Panc1 (cell line): ENCODE measurements at places on chromosomes 7 and 10.

DNA sequence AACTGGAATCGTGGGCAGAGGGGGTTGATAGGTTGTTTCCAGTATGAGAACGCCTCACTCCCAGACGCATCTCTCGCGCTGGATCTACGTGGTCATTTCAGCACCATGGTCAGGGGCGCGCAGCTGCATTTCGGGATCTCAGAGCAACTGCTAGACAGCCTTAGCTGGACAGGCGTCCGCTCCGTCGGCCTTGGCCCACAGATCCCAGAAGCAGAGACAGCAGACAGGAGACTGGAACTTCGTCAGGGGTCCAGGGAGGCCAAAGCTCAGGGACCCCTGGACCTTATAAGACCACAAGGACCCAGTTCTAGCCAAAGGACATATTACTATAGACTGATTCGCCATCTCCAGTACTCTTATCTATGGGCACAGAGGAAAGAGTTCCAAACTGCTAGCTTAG, 5.3 kb downstream of the NEUROG3 start:
- DNase-seq, result no peak

DNA sequence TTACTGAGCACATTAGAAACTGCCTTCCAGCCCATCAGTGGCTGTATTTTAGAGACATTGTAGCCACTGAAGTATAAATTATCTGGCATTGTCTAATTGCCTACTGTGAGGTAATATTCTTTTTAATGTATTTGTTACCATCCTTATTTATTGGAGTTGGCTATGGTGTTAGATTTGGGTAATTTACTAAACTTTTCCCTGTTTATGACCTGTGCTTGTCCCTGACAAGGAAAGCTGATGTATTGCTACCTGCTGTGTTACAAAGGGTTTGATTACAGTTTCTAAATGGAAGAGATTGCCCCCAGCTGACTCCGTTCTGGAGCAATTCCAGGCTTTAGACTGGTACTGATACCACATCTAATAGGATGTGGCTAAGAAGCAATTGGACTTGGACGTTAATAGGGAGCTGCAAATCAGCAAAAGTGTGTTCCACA, 12.3 kb upstream of the ASCC1 start:
- no peak for DNase-seq

GRCh38 chr10:3805201-3805790, 20.3 kb upstream of the KLF6 start:
- peak; percentile 91 for DNase-seq

GRCh38 chr7:79968894-79969293, 165.7 kb upstream of the GNAI1 start:
- DNase-seq, result no peak

DNA sequence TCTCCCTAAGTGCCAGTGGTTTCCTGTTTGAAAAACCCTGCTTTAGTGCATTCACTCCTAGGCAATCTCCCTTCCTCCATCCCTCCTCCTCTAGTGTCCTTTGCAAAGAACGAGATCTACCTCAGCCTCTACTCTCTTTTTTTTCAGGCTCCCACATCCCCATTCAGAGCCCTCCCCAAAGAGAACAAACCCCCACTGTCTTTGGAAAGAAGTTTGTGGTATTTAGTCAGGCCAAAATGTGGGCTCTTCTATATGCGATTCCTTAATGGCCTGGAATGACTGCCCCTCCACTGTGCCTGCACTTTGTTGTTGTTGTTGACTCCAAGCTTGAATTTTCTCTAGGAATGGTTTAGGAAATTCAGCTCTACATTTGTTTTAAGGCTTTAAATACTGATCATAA, 36.3 kb downstream of the PALS2 start:
- no peak for DNase-seq

- no peak for DNase-seq
These were observed 180.7 kb upstream of the SHH start for GRCh38 chr7:155992974-155993373.

- DNase-seq, result no peak
These were observed 37.5 kb downstream of the NT5C2 start for GRCh38 chr10:103155471-103156085.

GRCh38 chr7:129199406-129199805, 11.0 kb downstream of the SMO start:
- no peak for DNase-seq

- no peak for DNase-seq
These were observed 37.2 kb downstream of the FAM149B1 start for GRCh38 chr10:73205081-73205480.

GRCh38 chr10:24331457-24331856, 122.5 kb downstream of the KIAA1217 start:
- DNase-seq, result no peak

DNA sequence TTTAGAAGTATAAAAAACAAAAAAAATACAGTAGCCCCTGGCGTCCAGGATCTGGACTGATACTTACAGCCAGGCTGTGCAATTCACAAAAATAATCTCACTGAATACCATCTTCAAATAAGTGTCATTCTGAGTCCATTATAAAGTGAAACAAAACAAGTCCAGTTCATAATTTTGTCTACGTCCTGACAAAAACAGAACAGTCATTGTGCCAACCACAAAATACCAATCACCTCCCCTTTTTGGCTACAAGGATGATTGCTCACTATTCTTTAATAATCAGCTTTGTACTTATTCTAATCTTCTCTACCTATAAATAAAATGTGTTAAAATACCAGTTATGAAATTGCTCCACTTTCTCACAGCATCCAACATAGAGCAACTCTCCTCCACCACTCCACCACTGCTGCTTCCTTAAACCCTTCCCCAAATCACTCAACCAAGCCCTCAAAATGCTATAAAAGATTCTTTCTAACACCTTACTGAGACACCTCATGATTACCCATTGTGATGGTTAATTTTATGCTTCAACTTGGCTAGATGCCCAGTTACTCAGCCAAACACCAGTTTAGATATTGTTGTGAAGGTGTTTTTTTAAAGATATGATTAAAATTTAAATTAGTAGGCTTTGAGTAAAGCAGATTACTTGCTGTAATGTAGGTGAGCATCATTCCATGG, 479.8 kb upstream of the SEMA3A start:
- no peak for DNase-seq

DNA sequence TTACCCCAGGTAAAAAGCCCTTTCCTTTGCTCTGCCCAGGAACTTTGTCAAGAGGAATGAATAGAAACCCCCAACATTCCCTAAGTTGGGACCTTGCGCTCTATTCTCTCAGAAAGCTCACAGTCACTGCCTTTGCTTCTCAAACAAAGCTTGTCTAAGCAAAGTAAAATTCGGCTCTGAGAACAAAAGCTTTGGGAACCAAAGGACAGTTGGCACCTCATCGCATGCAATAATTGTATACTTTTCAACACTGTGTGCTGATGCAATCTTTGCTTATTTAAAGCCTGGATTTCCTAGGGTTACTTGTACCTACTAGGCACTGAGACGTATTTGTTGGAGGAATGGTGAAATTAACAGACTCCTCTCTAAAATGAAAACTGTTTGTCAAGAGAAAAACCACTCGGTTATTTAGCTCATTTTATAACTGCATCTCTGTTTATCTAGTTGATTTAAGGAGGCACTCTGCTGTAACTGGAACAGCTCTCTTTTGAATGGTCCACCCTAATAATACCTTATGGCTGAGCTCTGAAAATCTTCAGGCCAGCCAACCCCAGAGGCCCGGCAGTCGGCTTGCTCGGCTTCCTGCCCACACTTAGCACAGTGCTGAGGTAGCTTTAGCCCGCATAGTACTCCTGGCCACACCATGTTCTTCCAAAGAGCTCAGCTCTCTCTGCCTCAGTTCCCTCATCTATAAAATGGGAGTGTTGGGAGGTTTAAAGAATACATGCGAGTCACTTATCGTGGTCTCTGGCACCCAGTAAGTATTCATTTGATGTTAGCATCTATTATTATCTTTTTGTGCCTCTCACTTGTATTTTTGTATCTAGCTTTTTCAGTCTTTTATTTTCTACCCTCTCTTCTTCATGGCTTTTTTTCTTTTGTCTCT, 80.2 kb upstream of the PRR15 start:
- no peak for DNase-seq

GRCh38 chr7:51040787-51041186, 258.1 kb upstream of the GRB10 start:
- DNase-seq, result no peak

- DNase-seq, result no peak
These were observed 60.7 kb downstream of the VCL start for GRCh38 chr10:74058658-74059057.

DNA sequence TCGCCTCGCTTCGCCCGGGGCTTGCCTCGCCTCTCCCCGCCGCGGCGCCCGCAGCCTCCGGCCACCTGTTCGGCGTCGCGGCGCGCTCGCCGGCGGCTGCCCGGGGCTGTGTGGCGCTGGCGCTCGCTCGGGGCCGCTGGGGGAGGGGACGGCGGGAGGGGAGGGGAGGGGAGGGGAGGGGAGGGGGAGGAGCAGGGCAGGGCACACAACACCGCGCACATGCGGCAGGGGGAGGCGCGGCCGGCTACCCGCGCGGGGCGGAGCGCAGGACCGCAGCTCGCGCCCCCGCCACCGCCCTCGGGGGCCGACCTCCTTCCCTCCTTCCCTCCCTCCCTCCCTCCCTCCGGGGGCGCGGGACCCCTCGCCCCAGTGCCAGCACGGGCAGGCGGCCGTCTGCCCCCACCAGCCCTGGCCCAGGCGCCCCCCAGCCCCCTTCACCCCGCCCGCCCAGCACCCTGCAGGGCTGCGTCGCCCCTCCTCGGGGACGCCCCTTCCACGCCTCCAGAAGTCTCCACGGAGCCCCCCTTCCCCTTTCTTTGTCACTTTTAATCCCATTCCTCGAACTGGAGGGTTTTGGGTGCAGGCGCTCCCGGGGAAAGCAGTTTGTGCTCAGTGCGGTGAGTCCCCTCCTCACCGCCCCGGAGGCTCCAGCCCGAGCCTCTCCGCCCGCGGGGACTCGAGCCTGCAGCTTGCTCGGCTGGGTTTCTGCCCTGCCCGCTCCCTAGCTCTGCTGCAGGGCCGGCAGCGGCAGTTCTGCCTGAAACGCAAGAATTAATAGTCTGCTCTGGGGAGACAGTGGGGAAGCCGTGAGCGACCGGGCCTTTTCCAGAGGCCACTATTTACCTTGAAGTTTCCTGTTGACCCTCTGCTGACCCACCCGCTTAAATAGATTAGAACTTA, at the start of gene PARD3:
PARD3 (minus strand) TSS at position 112 of the 900 bp plus-strand sequence. CDS start 301 bp downstream, outside the sequence.
- no peak for DNase-seq
